Activated CD4-positive, alpha-beta T cell treated with anti-CD3 and anti-CD28 coated beads, Interleukin-2, amount 50 U/mL, for 48 hours (primary cell): ENCODE measurements at places on chromosomes 12 and 14.

DNA sequence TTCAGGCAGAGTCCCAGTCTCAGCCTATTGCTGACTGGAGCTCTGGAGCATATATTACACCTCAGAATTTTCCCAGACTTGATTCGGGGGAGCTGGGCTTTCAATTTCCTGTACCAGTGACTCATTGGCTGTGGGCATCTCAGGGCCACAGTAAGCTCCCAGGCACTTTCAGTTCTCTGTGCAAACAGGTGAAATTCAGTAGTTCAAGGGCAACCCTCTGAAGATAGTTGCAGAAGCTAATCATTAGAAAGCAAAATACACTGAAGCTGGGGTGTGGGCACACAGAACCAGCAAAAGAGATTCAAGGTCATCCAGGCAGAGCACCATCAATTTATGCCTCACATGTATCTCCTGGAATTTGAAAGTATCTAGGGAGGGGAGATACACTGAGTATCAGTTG is 8.1 kb upstream of the NIN start:
- no peak for DNase-seq

DNA sequence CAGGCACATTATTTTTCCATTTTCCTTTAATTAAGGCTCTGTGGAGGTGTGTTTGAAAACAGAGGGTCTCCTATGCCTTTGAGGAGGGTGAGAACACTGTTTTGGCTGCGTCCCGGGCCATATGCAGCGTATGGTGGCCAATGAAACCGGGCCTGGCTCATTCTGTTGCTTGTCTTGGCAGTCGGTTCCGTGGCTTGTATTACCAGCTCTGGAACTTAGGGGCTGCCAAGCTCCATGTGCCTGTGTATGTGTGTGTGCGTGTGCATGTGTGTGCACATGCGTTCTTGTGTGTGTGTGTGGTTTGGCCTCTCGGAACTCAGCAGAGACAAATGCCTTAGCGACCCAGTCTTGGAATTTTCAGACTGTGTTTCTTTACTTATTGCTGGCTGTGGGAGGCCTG is 2.7 kb downstream of the JDP2 start:
- no peak for DNase-seq

GRCh38 chr12:115255257-115255656 is 571.3 kb upstream of the TBX3 start:
- DNase-seq, result no peak

- no peak for DNase-seq
These were observed 112.1 kb upstream of the FRMD6 start for GRCh38 chr14:51539571-51540037.

DNA sequence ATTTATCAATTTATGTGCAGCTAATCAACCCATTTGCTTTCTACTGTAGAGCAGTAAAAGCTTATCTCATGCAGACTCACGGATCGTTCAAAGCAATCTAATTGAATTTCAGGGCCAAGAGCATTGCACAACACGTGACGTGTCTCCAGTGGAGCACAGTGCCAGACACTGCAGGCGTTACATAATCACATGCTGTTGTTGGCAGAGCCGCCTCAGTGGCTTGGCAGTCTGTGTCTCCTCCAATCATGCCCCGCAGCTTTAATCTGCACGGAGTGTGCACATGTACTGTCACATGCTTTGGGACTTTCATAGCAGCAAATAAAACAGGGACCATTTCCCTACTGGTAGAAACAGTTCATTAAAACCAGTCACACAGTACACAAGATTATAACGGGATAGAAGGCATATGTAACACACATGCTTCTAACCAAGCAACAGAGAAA is 309.3 kb downstream of the ITPR2 start:
- DNase-seq, result no peak

DNA sequence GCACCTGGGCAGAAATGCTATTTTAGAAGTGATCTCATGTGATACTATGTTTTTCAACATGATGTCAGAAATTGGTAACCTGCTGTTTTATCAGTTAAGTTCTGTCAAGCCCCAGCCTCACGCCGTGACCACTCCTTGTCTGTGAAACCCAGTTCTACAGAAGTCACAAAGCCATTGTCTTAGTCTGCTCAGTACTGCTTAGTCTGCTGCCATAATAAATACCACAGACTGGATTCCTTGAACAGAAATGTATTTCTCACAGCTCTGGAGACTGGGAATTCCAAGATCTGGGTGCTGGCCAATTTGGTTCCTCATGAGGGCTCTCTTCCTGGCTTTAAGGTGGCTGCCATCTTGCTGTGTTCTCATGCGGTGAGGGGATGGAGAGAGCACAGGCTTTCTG is 176.9 kb downstream of the PRKCH start:
- no peak for DNase-seq

GRCh38 chr12:46788072-46788887 is 37.5 kb downstream of the SLC38A4 start:
- DNase-seq, result no peak

- no peak for DNase-seq
These were observed 36.0 kb downstream of the RASSF3 start for GRCh38 chr12:64646318-64646717.

DNA sequence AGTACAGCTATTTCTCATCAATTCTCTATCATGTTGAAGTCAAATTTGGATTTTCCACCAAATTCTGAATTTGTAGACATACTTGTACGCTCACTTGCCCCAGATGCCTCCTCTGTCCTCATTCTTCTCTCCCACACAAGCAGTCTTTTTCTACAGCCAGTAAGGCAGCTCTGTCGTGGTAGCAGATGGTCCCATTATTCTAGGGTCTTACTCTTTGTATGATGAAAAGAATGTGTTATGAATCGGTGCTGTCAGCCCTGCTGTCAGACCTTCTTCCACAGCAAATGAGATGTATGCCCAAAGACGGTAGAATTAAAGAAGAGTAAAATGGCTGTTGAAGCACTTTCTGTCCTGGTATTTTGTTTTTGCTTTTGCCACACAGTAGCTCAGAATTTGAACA is 17.2 kb upstream of the PAPLN start:
- no peak for DNase-seq

- DNase-seq, result no peak
These were observed 13.7 kb upstream of the LIMA1 start for GRCh38 chr12:50297027-50297426.

GRCh38 chr12:40156021-40156764 is 50.3 kb upstream of the SLC2A13 start:
- DNase-seq, result no peak

GRCh38 chr12:124561231-124561630 is 6.2 kb downstream of the NCOR2 start:
- no peak for DNase-seq

DNA sequence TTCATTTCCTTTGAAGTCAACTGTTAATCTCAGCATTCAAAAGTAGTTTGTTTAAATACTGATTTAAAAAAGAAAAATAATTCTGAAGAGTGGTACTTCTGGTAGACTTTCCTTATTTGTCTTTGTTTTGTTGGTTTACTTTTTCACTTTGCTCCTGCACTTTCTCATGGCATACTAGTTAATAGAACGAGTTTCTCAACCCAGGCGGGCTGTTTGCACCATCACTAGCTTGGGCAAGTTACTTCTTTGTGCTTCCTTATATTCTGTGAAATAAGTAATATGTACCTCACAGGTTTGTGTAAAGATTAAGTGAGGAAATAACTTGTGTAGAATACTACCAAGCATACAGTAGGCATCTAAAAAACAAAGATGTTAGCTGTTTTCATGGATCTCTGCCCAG is 45.5 kb downstream of the SLC38A6 start:
- no peak for DNase-seq

DNA sequence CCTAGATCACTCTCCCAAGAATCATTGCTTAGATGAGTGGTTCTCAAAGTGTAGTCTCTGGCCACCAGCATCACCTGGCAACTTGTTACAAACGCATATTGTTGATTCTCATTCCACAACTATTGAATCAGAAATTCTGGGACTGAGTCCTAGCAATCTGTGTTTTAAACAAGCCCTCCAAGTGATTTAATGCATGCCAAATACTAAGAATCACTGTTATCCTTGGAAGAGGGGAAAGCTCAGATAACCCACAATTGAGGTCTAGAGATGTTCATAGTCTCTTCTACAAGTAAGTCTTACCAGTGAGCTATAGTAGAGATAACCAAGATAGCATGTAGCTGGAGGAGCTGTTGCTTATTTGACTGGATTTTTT is 666.6 kb downstream of the DIO2 start:
- no peak for DNase-seq

GRCh38 chr12:119808441-119808840 is 68.7 kb downstream of the CIT start:
- no peak for DNase-seq

DNA sequence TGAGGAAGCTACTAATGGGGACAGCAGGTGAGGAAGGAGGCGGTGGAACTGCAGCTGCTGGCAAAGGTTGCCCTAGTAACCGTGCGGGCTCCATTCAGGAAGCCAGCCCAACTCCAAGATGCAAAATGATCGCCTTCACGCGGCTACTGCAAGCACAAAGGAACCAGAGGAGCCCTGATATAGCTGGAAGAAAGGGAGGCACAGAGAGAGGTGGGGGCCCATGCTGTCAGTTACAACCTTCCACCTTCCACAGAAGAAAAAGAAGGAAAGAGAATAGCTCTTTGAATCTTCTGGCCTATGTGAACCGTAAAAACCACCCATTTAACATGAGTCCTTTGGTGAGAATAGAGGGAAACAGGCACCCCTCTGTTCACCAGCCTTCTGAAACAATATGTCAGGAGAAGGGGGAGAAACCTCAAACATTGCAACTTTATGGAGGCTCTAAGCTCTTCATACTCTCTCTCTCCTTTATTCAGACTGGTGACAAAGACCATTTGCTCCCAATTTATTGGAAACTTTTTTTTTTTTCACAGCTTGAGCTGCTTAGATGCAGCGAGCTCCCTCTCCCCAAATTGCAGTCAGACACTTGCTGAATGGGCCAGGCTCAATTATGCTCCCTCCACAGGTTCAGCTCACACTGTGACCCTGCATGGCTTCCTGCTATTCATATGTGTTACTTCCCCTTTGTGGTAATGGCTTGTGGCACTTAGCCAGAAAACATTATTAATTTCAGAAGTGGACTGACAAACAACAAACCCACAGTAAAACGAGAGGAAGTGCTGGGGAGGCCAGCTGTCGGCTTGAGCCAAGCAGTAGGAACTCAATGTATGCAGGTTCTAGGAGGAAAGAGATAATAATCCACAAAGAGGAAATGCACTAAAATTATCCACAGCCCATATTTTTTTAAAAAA is 6.2 kb downstream of the DUSP6 start:
- peak; percentile 41 for DNase-seq

GRCh38 chr12:50041962-50042361 is 15.4 kb upstream of the ASIC1 start:
- no peak for DNase-seq

GRCh38 chr14:104749111-104749649 is 3.8 kb upstream of the SIVA1 start:
- no peak for DNase-seq

GRCh38 chr14:65750906-65751305 is 338.4 kb downstream of the FUT8 start:
- DNase-seq, result no peak

- DNase-seq, result no peak
These were observed 215.2 kb downstream of the RASSF9 start for GRCh38 chr12:85621041-85621440.

GRCh38 chr14:81884382-81884781 is 350.7 kb upstream of the SEL1L start:
- no peak for DNase-seq

GRCh38 chr12:46246021-46246700 is 22.7 kb downstream of the SLC38A1 start:
- DNase-seq, result no peak

- no peak for DNase-seq
These were observed 2.0 kb upstream of the SIX1 start for GRCh38 chr14:60651086-60651795.

DNA sequence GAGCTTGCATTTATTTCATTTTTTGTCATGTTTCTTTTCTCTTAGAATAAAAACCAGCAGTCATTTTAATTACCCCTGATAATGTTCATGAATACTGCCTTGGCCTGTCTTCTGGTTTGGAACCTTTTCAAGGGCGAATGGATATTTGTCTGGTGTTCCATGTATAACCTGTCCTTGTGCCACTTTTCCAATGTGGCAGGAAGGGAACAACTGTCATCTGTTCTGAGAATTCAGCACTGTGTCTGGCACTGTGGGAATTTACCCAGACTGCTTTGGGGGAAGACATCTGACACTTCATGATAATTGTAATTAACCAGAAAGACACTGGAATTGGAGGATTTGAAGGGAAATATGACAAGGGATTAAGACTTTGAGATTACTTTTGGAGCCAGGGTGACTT is 352.8 kb downstream of the APAF1 start:
- DNase-seq, result no peak

- no peak for DNase-seq
These were observed 17.7 kb upstream of the ITPK1 start for GRCh38 chr14:93133464-93133863.

DNA sequence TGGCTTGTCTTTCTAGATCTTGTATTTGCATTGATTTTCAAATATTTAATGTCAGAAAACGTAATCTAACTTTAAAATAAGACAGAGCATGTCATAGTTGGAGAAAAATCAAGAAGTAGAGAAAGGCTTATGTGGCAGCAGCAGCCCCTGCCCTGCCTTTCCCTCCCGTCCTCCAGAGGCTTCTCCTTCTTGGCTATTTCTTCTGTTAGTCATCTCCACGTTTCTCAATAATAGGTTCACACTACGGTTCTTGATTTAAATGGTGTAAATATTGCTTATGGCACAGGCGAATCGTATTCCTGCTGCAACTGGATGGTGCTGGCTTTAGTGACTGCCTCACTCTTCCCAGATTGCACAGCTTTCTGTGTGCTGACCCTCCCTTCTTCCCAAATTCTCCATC is 42.8 kb downstream of the SLC8B1 start:
- DNase-seq, result no peak

DNA sequence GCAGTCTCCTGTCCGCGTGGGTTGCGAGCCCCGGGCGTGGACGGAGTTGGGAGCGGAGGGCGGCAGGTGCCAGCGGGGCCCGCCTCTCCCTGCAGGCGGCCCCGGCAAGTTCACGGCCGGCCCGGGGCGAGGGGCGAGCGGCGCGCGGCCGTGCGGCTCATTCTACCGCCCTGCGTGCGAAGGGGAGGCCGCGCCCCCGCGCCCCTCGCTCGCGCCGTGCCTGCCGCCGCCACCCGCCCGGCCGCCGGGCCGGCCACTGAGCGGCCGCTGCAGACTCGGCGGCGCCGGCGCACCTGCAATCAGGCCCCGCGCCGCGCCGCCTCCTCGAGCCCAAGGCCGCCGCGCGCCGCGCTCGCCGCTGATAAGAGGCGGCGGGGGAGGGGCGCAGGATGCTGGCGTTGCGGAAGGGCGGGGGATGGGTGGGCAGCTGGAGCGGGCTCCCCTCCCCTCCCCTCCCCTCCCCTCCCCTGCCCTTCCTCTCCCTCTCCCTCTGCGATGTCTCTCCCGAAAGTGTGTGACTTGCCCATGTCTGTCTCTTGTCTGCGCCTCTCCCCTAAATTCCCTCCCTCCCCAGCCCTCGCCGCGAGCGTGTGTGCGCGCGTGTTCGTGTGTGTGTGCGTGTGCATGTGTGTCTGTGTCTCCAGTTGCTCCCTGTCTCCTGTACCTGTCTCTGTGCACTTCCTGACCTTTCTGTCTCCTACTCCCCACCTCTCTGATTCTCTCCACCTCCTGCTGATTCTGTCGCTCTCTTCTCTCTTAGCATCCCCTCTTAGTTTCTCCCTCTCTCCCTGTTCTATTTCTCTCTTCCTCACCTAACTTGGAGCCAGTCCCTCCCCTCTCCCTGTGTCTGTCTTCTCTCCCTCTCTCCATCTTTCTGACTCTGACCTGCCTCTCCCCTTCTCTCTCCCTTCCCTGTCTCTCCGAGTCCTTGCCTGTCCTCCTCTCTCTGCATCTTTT is 768.1 kb upstream of the TBX3 start:
- no peak for DNase-seq
